ENCODE measurements at places on chromosomes 7 and 10.

- DNase-seq = no peak
Observed at GRCh38 chr7:12802070-12802469, 114.6 kb downstream of the ARL4A start.

DNA sequence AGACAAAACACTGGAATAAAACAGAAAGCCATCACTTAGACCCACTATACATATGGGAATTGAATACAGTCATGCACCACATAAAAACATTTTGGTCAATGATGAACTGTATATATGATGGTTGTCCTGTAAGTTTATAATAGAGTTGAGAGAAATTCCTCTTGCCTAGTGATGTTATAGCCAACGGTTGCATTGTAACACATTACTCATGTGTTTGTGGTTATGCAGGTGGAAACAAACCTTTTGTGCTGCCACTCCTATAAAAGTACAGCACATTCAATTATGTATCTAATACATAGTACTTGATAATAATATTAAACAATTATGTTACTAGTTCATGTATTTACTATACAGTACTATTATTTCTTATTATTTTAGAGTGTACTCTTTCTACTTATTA lies 381.2 kb upstream of the MBL2 start:
- no peak for DNase-seq

GRCh38 chr10:72173619-72174296 lies 42.1 kb upstream of the ANAPC16 start:
- DNase-seq = no peak

GRCh38 chr7:73892003-73892999 lies 31.3 kb downstream of the TMEM270 start:
- peak; percentile 75 for DNase-seq

DNA sequence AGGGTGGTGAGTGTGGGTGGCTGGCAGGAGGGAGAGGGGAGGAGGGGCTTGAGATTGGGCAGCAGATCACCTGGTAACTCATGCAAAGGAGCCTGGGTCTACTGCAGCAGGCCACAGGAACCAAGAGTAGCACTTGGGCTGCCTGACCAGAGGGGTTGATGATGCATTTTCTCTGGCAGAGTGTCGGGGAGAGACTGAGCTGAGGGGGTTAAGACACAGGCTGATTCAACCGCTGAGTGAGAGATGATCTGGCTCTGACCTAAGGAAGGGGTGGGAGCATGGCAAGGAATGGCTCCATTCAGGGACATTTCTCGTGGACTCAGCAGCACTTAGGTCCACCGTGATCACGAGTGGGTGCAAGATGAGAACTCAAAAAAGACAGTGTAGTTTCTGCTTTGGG lies 115.5 kb upstream of the STK17A start:
- DNase-seq = no peak

- no peak for DNase-seq
Observed at GRCh38 chr10:76684968-76685367, 952.6 kb downstream of the KCNMA1 start.

DNA sequence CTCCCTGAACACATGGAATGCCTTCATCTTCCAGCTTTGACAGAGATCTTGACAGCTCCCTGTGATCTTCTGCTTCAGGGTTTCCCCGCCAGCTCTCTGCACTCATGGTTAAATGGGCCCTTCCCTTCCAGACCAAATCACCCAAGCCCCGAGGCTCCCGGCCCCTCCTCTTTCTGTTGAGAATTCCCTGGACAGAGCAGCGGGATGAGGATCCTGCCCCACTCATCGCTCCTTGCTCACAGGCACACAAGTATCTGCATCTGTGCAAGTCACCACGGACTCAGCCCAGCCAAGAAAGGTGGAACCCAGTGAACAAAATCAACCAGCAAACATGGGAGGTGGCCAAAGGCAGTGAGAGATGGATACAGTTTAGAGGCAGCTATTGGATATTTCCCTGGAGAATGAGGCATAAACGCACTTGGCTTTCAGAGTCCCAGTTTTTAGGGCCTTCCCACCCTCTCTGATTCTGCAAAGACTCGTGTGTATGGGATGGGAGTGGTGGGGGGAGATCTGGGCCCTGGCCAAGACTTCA lies 37.7 kb upstream of the CXCL12 start:
- DNase-seq = no peak

- DNase-seq = no peak
Observed at GRCh38 chr7:142654398-142654797, 94.9 kb upstream of the PRSS1 start.

DNA sequence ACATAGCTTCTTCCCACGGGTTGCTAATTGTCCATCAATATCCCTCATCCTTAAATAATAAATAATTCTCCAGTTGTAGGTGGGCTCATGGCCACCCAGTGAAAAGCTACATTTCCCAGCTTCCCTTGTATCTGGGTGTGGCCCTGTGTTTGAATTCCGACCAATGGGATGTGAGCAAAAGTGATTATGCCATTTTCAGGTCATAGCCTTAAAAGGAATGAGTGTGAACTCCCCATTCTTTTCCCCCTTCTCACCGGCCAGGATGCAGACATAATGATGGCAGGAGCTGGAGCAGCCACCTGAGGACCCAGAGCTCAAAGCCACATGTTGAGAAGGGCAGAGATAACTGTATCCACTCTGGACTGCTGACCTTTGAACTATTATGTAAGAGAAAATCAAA lies 30.3 kb upstream of the CALU start:
- DNase-seq = no peak

DNA sequence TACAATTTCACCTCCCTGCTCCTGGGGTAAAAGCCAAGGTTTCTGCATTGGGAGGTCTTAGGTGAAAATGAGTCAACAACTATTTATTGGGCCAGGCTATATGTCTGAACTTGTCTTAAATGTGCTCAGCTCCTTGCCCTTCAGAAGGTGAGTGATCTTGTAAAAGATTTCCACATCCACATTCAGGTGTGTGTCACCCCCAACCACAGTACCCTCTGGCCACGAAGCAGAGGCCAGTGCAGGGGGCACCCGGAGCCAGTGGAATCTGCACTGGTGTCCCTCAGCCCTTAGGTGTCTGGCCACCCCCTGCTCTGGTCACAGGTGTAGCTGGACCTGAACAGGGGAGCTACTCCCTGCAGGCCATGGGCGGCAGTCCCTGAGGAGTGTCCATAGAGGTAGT lies 198.5 kb downstream of the PAXIP1 start:
- DNase-seq = no peak

GRCh38 chr7:108026116-108026515 lies 23.2 kb upstream of the LAMB1 start:
- DNase-seq = no peak

- DNase-seq = no peak
Observed at GRCh38 chr7:155192961-155193640, 104.6 kb upstream of the INSIG1 start.

- no peak for DNase-seq
Observed at GRCh38 chr10:97087296-97087695, 98.5 kb downstream of the SLIT1 start.

GRCh38 chr10:111137007-111137406 lies 60.2 kb downstream of the ADRA2A start:
- no peak for DNase-seq

DNA sequence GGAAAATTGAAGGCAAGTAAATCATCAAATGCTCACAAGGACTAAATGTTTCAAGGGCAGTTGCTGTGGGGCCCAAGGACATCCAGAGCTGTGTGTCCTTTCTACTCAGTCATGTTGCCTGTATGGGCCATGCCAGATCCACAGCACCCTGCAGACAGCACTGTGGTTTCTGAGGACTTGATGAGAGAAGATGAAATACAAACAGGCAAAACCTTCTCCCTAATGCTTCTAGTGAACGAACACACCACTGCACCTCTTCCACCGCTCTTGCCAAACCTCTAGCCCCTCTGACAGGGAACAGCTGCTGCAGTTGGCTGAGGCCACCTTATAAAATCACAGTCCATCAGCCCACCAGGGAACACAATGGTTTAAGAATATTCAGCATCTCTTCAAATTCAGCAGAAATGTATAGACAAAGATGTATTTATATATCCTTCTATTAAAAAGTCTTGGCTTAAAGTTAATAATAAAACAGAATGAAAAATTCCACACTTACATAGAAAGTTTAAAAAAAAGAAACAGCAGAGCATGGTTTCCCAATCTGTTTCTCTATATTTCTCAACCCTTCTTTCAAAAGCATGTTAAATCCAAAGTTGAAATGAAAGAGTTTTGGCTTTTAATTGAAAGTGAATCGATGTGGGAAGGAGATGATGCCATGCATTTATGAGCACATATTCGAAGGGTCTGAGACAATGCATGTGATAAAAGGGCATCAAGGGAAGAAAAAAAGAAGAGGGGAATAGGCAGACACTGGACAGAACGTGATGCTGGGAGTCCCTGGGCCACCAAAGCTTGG lies 14.0 kb downstream of the CYP3A7 start:
- no peak for DNase-seq

DNA sequence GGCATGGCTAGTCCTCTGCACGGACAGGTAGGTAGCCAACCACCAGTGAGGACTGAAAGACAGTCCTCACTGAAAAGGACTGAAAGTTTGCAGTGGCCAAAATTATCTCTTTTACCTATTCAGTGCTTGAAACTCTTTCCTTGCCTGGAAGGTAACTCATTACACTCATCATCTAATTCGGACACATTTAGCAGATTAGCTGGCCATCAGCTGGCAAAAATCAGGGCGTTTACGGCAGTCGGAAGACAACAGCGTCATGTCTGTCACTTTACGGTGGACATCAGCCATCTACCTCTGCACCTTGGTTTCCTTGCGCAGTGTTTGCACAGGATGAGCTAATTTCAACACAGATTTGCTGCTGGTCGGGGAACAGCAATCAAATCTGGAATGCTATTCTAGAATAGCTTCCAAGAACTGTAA lies 740 bp downstream of the ANXA7 start:
- no peak for DNase-seq

DNA sequence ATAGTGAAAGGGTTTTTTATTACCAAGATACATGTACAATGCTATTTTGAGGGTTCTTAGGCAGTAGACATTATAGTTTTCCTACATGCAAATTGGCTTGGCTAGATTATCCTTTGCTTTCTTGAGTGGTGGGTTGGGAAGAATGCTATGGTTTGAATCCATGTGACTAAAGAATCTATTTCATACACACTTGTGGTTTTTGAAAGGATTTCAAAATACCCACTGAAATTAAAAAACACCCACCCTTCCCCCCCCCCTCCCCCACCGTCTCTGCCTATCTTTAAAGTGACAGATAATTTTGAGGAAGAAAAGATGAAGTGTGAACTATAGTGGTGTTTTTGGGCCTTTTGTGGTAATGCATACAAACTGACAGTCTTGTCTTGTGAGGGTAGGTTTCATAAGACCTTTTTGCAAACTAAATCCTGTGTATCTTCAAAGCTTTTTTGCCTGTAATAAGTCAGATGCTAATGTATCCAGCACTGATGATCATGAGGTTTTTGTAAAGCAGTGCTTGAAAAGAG lies 90.9 kb downstream of the TPST1 start:
- peak; percentile 80 for DNase-seq

Measured in OCI-M1 (cell line).